NCI-H526 treated with DMSO at 0.1 percent for 48 hours (cell line): ENCODE measurements at places on chromosomes 3 and 15.
A peak's percentile ranks its signal among the peaks of the same experiment; 100 is the strongest.

- no peak for DNase-seq
Observed at GRCh38 chr15:66569461-66570137, 3.8 kb upstream of the LCTL start.

DNA sequence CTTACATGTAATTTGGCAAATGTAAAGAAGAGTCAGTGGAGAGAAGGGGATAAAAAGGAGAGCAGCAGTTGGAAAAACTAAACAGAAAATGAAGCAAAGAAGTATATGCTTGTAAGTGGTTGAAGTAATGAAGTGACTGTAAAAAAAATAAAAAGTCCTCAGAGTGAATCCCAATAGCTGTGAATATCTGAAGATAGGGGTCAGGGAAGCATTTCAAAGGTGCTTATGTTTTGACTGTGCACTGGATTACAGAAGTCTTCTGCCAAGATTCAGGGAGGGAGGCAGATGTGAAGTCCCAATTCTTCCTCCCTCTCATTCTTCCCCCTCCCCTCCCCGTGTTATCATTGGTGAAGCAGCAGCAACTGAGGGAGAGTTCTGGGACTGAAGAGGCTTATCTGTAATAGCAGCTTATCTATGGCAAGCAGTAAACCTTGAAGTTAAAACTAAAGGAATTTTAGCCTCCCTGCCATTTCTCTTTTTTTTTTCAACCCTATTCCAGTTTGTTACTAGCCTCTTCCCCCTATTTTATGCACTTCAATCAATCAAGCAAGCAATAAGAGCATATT lies 597.9 kb downstream of the IGSF11 start:
- DNase-seq: no peak

DNA sequence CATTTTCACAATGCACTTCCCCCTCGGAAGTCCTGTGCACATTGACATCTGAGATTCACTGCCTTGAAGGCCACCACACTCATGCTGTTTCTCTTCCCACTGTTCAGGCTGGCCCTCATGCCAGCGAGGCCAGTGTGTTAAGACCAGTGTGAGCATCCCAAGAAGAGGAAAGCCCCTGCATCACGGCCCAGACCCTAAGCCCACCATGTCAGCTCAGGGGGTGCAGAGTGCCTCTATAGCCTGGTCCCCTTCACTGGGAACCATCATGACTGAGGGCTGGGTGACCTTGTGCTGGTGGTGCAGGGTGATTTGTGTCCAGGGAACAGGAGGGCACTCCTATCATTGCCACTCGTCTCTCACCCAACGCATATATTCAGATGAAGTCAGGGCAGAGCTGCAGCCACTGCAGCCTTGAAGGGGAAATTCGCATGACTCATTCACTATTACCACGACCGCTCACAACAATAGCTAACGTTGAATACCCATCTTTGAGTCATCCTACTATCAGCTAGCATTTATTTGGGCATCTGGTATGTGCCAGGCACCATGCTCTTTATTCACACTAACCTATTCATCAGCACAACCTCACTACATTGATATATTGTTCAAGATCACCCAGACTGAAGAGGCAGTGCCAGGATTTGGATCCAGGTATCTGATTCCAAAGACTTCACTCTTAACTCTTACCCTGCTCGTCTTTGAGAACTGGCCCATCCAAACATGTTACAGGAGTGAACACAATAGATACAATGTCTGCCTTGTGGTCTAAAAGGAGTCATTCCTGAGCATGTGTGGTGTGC lies 58.8 kb upstream of the SLC6A11 start:
- DNase-seq: no peak

DNA sequence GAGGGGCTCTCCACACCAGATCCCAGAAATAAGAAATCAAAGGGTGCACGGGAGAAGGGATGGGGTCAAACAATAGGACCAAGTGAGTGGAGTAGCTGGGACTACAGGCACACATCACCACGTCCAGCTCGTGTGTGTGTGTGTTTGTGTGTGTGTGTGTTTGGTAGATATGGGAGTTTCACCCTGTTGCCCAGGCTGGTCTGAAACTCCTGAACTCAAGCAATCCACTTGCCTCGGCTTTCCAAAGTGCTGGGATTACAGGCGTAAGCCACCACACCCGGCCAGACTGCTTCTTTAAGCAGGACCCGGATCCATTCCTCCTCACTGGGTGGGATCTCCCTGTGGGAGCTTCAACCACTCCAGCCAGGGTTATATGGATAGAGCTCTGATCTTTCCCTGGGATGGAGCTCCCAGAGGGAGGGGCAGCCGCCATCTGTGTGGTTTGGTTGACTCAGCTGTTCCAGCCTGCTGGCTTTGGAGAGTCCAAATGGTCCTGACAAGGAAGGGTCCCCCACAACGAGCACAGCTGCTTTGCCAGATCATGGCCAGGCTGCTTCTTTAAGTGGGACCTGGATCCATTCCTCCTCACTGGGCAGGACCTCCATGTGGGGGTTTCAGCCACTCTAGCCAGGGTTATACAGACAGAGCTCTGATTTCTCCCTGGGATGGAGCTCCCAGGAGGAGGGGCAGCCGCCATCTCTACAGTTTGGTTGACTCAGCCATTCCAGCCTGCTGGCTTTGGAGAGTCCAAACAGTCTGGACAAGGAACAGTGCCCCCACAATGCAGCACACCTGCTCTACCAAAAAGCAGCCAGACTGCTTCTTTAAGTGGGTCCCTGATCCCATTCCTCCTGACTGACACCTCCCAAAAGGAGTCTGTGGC lies 9.1 kb upstream of the AVEN start:
- DNase-seq: no peak

GRCh38 chr3:128237348-128238183 lies 84.3 kb downstream of the EEFSEC start:
- no peak for DNase-seq

- DNase-seq: no peak
Observed at GRCh38 chr15:90680371-90680935, 36.7 kb upstream of the BLM start.

- no peak for DNase-seq
Observed at GRCh38 chr15:74422652-74423430, 10.9 kb downstream of the SEMA7A start.

GRCh38 chr3:170387950-170388349 lies 30.4 kb downstream of the SKIL start:
- no peak for DNase-seq

- no peak for DNase-seq
Observed at GRCh38 chr3:50470658-50471057, 32.8 kb downstream of the CACNA2D2 start.

DNA sequence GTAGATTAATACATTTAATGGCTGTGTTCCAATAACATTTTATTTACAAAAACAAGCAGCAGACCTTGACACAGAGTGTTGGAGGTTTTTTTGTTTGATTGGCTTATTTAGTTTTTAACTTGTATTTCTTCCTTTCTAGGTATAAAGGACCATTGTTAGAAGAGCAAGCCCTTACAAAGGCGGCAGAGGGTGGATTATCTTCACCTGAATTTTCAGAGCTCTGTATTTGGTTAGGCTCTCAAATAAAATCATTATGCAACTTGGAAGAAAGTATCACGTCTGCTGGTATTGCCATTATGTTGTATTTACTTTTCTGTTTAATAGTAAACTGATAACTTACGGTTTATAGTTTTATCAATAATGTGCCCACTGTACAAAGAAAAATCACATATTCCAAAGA lies 10.0 kb downstream of the FAM98B start:
- DNase-seq: peak; percentile 74

DNA sequence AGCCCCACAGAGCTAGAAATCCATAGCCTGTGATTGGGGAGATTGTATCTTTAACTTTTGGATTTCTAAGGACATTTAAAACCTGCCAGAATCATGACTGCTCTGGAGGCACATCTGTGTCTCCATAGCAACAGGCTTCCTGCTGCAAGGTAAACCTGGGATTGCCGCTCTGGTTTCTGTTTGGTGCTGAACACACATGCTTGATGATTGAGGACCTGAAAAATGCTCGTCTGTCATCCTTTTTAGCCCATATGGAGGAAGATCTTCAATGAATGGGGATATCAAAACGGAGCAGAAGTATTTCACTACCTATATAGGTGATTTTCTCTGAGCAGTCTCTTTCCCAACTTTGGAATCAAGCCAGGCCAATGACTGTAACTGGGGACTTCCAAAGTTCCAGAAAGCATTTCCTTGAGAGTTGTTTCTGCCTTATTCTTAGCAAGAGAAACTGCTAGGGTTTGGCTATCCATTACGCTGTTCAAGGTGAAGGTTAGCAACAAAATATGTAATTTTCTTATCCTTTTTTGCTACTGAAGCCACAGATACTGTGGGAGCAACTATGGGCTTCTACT lies 96.5 kb upstream of the TNIK start:
- DNase-seq: no peak

DNA sequence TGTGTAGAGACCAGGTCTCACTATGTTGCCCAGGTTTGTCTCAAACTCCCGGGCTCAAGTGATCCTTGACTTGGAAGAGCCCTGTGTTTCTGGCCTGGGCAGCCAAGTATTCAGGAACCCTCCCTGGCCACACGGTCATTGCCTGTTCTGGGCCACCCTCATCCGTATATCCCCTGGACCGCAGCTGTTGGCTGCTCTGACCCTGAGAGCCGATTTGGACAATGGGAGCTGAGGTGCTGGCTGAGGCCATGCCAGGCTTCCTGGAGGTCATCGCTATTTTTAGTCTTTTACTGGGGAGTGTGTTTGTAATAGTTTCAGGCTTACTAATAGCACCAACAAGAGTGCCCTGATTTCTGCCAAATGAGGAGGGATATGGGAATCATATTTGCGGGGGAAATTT lies 60.7 kb downstream of the ADAMTS7 start:
- DNase-seq: no peak

DNA sequence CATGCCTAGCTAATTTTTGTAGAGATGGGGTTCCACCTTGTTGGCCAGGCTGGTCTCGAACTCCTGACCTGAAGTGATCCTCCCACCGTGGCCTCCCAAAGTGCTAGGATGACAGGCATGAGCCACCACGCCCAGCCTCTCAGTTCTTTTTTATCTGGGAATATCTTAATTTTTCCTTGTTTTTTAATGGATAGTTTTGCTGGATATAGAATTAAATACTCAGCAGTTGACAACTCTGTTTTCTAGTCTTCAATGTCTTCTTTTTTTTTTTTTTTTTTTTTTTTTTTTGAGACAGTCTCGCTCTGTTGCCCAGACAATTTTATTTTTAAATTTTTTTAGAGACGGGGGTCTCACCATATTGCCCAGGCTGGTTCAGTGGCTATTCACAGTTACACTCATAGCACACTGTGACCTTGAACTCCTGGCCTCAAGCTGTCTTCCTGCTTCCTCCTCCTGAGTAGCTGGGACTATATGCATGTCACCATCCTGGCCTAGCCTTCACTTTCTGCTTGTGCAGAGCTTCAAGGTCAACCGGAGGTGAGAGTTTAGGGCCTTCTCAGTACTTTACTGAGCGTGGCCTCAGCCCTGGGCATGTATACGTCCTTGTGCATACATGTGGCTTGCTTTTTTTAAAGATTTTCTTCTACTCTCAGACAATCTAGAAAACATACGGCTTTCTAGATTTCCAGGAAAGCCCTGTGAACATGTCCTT lies 120.5 kb downstream of the ZNF609 start:
- DNase-seq: no peak

DNA sequence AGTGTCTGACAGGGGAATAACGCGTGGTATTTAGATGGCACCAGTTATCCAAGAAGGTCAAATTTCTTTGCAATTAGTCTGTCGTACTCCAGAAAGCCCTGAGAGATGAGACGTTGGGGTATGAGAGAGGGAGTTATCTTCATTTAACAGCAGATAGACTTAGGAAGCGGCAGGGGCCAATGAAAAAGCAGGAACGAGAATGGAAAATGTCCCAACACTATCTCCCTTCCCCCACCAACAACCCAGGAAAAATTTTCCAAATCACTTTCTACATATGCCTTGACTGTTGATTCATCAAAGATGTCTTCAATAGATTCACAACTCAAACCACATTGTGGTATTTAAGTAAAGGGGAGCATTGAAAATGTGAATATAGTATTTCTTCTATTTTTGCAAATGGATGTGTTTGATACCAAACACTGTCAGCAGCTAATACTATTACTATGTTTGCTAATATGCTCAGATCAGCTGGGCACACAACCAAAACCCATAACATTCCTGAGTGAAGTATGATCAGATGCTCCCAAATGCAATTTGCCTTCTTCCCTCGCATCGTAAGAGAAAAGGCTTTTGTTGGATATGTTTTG lies 13.3 kb upstream of the GREM1 start:
- DNase-seq: no peak

GRCh38 chr3:49841126-49841696 lies 15.2 kb downstream of the TRAIP start:
- DNase-seq: peak; percentile 12

- DNase-seq: no peak
Observed at GRCh38 chr3:119343719-119344118, 49.5 kb downstream of the ARHGAP31 start.

- DNase-seq: no peak
Observed at GRCh38 chr3:174495311-174495710, 363.8 kb upstream of the NAALADL2 start.

DNA sequence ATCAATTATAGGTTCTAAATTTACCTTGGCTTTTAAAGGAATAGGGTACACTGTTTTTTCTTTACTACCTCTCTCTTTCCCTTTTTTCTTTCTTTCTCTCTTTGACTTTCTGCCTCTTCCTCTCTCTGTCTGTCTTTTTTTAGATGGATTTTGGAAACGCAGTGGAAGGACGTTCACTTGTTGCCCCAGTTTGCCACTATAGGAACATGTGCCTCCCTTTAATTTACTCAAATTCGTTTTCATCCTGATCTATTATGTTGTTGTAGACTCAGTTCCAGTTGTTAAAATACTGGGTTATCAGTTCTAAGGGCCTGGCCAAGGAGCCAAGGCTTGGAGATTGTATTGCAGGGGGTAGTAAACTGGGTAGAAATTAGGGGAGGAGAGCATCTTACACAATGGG lies 1.1 kb upstream of the SPINK8 start:
- DNase-seq: no peak

DNA sequence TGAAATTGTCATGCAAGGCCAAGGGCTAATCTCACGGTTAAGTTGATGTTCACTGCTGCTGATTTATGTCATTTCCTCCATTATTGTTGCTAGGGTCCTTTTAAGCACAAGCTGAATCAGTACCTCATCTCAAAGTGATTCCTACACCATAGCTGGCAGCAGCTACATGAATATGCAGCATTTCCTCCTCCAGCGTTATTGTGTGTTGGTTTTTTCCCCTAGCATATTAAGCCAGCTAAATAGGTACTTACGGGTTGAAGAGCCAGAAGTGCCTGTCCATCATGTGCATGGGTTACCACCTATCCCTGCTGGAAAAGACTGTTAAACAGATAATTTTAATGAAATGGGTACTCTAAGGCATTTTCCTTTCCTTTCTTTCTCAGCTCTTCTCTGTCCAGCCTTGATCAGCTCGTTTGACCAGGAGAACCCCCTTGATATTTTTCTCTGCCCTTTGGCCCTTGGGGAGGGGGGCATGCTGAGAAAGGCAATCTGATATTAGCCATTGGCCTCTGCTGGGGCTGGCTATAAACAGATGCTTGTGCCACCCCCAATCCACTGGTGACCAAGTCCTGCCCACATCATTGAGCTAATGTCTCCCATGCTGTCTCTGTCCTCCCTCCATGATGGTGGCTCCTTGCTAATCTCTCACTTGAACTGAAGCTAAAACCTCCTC lies 115.6 kb upstream of the PLXNA1 start:
- no peak for DNase-seq
